Omental fat pad (tissue), 4 donors: ENCODE measurements at places on chromosomes 1 and 21.
A peak's percentile ranks its signal among the peaks of the same experiment; 100 is the strongest.

DNA sequence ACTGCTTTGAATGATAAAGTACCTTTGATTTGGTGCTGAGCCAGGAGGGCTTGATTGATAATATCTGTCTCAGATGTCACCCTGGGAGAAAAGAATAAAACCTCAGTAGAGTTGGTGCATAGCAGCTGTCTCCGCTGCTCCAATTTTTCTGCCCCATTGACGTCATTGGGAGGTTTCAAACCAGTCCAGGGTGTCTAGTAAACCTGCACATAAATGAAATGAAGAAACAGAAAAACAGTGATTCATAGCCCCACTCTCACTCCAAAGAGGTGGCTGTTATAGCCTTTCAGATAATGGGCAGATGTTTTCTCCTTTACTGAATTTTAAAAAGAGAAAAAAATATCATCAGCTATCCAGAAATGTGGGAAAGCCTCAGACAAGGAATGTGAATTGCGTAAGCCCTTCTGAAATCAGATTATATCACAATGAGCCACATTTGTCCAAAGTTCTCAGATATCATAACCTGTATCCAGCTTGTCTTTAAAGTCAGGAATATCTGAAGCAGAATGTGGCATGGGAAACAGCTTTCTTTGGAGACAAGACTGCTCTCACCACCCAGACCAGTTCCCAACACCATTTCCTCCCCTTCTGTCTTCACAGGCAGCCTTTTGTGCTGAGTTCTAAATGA lies 351.3 kb upstream of the SGIP1 start:
- DNase-seq: no peak

- no peak for DNase-seq
Observed at GRCh38 chr1:242432491-242433095, 91.9 kb downstream of the PLD5 start.

DNA sequence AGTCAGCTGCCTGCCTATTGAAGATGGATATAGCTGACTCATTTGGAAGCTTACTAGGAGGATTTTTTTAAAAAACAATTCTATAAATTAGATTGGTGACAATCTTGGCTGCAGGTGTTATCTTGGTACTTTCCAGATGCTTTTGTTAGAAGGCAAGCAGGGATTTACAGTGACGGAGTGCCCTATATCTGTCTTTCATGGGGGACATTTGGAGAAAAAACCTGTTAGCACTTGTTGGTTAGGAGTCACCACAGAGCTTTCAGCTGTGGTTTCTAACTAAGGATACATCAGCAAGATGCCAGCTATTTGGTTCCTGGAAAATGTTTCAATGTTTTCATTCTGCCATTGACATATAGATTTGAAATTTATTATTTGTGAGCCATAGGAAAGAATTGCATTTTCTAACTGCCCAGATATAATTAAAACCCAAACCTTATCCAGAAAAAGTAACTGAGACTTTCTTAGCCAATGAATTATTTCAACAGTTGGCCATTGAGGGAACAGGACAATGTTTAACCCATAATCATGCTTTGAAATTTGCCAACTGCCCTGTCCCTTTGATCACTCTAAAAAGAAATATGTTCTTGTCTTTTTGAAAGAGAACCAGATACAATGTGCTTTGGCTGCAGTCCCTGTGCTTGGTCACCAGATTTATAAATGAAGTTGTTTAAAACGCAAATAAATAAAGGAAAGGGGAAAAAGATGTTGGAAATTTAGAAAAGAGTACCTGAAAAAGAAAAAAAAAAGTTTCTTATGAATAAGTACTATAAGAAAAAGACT lies 761.0 kb upstream of the CXADR start:
- no peak for DNase-seq

DNA sequence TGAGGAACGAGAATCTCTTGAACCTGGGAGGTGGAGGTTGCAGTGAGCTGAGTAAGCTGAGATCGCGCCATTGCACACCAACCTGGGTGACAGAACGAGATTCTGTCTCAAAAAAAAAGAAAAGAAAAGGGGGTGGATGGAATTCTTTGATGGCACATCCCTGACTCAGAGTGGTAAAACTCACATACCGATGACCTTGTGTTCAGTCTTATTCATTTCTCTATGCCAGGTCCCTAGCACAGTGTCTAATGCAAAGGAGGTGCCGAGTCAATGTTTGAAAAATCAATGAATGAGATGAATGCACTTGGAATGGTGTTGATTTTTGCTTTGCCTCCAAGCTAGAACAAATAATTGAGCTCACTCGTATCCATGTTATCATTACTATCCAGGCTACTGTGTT lies 18.5 kb upstream of the FAM20B start:
- no peak for DNase-seq

DNA sequence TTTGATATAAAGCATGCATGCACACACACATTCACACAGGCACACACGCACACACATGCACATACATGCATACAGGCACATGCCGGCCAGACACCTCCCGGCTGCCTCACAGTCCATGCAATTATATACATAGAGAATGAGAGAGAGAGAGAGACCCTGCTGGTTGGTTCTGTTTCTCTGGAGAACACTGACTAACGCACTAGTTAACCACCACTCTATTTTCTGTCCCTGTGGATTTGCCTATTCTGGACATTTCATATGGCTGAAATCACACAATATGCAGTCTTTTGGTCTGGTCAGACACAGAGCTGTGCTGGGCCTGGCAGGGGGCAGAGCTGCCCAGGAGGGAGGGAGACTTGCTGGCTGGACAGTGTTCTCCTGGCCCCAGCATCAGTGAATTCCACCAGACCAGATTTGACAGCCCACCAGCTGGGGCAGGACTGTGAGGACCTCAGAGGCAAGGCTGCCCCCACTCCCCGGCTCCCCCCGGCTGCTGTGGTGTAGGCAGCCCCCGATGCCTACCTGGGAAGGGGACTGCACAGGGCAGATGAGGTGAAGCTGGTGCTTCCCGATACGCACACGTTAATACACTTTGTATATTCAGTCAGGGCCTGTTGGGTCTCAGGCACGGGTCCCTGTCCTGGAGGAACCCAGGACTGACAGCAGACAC lies 152.2 kb downstream of the NPHP4 start:
- DNase-seq: no peak

DNA sequence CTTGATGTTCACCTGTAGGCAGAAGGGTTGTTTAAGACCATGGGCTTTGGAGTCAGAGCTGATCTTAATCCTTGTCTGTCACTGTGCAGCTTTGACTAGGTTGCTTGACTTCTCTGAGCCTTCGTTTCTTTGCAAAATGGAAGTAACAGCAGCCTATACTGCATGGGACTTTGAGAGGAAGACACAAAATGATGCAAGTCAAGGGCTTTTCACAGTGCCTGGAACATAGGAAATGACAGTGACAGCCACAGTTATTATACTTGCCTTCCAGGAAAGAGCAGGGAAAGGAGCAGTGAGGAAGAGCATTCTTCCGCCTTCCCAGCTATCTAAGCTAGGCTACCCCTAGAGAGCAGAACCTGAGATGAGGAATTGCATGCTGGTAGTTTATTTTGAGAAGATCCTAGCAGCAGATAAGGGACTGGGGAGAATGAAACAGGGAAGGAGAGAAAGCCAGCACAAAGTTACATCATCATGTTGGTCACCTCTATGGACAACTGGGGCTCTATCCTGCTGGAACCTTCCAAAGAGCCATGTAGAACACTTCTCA lies 3.1 kb downstream of the CSF3R start:
- DNase-seq: no peak

DNA sequence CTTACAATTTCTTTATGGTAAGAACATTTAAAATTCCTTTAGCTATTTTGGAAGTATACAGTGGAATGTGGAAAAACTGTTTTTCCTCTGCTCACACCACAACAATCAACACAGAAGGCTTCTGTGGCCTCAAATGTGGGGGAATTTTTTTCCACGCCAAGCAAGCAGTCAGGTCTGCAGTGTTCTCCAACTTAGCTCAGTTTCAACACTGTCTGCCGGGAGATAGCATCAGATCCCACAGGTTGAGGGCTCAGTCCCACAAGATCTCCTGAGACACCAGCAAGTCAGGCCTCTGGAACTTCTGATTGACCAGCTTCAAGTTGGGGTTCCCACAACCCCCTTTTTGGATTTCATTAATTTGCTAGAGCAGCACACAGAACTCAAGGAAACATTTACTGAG lies 50.3 kb downstream of the PTBP2 start:
- no peak for DNase-seq

DNA sequence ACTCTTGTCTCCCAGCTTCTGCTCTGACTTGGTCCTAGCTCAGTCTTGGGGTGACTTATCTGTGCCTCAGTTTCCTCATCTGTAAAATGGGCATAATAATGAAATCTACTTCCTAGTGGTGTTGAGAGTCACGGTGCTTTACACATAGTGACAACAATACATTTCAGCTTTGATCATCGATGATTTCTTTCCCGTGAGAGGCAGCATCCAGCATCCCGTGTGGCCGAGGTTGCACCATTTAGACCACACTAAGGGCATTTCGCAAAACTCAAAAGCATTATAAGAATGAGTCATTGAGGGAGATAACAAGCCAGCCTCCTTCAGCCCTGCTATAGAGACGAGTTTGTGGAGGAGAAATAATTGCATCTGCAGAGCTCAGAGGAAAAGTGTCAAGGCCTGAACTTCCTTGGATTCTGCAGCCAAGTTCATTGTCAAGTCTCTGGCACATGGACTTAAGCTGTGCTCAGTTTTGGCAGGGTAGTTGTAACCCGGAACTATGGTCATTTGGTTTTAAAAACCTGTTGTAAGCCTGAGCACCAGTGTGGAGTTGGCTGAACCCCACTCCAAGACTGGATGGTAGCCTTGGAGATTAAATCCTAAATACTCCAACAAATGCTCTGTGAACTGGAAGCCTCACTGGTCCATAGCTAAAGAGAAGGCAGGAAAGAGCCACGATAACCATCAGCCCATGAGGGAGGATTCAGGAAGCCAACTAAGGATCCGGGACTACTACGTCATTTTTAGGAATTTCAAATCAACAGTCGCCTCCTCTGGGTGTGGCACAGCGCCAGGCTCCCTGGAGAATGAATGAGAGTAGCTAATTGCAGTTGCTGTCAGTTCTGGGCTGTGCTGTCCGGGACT lies 64.2 kb downstream of the TCP10L start:
- DNase-seq: peak; percentile 90

GRCh38 chr1:168365719-168366479 lies 85.2 kb downstream of the TBX19 start:
- no peak for DNase-seq

GRCh38 chr1:36989241-36989640 lies 45.1 kb downstream of the GRIK3 start:
- DNase-seq: no peak

- DNase-seq: no peak
Observed at GRCh38 chr1:30635391-30635975, 87.9 kb downstream of the MATN1 start.

DNA sequence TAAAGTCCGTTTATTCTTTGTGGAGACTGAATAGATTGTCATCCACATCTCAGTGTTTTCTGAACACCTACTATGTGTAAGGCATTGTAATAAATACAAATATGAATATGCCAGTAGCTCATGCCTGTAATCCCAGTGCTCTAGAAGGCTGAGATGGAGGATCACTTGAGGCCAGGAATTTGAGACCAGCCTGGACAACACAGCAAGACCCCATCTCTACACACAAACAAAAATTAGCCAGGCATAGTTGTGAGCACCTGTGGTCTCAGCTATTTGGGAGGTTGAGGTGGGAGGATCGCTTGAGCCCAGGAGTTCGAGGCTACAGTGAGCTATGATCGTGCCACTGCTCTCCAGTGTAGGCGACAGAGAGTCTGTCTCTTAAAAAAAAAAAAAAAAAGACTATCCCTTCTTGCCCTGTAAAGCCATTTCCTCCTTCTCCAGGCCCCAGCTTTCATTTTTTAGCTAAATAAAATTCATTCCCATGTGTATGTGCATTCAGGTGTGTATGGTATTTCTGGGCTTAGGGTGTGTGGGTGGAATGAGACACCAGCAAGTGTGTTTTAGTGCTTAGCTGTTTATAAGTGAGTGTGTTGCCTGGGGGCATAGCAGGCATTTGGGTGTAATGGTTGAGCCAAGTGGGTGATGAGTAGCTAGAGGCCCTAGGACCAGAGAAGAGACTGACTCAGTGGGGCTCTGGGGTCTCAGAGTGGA lies 7.8 kb downstream of the CELSR2 start:
- DNase-seq: no peak

GRCh38 chr21:28627261-28627660 lies 365.4 kb downstream of the LTN1 start:
- no peak for DNase-seq

DNA sequence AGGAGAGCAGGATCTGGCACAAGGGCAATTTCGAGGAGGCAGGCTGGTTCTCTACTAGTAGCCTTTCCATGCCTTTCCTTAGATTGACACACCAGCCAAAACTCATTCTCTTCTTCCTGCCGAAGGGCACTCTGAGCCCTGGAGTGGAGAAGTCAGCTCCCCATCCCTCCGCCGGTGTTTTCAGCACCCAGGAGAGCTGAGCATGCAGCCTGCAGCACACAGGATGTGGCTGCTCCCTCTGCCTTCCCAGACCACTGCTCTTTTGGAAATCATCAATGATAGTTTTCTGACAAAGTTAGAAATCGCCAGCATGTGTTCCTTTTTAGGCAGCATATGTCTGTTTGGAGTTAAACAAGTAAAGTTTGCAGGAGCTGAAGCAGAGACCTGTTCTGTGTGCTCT lies 11.7 kb downstream of the RNU5D-1 start:
- no peak for DNase-seq

DNA sequence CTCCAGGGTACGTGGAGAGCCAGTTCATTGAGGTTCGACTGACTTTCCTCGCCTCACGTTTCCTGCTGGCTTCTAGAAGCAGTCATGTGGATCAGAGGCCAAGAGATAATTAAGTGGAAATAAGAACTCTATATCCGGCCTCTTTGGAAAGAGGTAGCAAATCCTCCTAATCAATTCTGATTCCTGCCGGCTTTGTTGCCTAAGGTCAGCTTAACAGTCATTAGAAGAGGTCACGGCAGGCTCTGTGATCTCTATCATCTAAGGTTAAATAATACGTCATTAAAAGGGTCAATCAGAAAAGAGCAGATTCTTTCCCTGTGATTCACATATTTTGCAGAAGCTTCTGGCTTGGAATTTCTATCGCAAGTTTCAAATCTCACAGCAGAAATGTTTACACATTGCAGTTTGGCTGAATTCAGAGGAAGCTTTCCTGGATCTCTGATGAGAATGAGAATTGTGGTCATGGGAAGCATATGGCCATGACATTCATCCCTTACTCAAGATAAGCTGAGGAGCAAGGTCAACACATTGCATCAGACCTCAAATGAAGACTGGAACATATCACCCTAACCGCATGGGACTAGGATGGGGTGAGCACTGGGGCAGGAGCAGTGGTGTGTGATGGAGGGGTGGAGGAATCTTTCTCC lies 189.4 kb downstream of the PBX1 start:
- no peak for DNase-seq

- no peak for DNase-seq
Observed at GRCh38 chr1:21451981-21452411, 12.1 kb downstream of the NBPF3 start.

GRCh38 chr1:15627343-15627988 lies 10.2 kb downstream of the DDI2 start:
- no peak for DNase-seq

DNA sequence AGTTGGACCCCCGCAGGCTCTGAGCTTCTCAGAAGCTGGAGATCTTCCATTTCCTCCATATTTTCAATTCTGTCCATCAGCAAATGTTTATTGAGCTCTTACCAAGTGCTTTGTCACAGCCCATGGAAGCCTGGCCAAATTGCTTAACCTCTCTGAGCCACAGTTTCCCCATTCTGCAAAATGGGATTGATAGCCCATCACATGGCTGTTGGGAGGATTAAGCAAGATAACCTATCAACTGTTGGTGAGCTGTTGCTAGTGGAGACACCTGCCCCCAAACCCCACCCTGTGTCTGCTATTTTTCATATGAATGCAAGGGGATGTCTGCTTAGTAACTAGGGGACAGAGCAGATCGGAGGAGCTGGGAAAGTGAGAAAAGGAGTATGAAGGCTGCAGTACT lies 38.3 kb downstream of the CD34 start:
- no peak for DNase-seq
